ENCODE measurements at places on chromosomes 16 and 17.

DNA sequence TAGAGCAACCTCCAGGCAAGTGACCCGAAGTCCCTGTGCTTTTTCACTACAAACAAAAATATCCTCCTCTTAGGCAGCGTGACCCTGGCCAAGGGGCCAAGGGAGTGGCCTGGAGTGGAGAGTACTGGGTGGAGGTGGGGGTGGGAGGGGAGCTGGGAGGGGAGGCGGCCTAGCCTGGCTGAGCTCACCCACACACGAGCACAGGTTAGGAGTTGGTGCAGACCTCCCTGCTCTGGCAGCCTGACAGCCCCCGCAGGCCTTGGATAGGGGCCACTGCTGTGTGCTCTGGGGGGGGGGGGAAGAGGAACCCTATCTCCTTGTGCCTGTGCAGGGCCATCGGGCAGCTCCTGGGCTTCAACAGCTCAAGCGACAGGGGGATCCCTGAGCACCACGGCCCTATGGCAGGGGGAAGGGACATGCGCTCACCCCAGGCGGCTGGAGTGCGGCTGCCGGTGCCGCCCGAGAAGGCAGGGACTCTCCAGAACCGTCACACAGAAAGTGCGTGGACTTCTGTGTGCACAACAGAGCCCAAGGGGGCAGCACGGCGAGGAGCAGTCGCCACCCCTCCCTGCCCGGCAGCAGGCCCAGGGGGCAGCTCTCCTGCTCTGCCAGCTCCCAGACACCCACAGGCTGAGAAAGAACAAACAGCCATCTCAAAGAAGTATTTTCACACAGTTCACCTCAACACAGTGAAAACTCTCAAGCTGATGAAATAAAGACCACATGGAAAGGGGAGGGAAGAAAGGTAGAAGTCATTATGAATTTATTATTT lies 13.3 kb downstream of the SLC16A3 start:
- no peak for DNase-seq

GRCh38 chr16:6258056-6258455 lies 1074.6 kb upstream of the RBFOX1 start:
- DNase-seq = no peak

GRCh38 chr17:66836063-66837005 lies 1.4 kb downstream of the CACNG5 start:
- no peak for DNase-seq

GRCh38 chr17:15657868-15658267 lies 26.2 kb downstream of the TRIM16 start:
- no peak for DNase-seq

- DNase-seq = peak; percentile 91
These were observed 13.5 kb upstream of the ITGB3 start for GRCh38 chr17:47239967-47240651.

DNA sequence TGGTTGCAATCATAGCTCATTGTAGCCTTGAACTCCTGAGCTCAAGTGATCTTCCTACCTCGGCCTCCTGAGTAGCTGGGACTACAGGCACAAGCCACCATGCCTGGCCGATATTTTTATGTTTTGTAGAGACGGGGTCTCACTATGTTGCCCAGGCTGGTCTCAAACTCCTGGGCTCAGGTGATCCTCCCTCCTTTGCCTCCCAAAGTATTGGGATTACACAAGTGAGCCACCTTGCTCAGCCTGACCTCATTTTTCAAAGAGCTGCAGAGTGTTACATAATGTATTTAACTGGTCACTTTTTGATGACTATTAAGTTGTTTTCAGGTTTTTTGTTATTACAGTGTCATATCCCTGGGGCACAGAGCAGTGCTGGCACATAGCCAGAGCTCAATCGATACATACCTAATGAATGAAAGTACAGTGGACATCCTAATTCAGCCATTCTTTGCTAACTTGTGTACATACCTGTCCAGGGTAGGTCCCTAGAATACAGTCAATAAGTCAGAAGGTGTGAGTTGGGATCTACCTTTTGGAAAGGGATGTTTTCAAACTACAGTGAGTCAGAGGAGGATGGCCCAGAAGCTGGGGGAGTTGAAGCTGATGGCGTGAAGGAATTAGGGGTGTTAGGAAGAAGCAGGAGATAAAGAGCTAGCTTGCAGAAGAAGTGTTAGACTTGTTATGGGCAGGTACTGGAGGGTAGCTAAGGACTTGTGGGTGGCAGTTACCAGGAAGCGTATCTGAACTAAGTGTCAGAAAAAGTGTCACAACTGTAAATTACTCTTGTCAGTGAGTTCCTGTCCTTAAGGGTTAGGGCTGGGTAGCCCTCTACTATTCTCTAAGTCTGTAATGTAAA lies 20.1 kb upstream of the CYLD start:
- DNase-seq = no peak
